T follicular helper cell (primary cell): ENCODE measurements at places on chromosomes 12 and 14.

GRCh38 chr14:93683226-93683625, 105.1 kb downstream of the PRIMA1 start:
- DNase-seq, result no peak

DNA sequence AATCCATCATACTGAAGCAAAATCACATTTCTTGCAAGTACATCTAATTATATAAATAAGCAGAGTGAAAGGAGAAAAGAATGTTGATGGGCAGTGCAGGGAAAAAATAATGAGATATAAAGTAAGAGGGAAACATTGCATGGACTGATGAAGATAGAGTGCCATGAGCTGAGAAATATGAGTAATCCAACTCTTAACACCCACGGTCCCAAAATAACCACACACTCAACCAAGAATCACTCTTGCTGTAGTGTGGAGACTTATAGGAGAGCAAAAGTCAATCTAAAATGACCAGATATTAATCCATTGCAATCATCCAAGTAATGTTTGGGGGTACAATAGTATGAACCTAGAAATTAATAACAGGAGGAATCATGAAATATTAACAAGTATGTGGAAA, 40.2 kb downstream of the MYF5 start:
- DNase-seq, result no peak

DNA sequence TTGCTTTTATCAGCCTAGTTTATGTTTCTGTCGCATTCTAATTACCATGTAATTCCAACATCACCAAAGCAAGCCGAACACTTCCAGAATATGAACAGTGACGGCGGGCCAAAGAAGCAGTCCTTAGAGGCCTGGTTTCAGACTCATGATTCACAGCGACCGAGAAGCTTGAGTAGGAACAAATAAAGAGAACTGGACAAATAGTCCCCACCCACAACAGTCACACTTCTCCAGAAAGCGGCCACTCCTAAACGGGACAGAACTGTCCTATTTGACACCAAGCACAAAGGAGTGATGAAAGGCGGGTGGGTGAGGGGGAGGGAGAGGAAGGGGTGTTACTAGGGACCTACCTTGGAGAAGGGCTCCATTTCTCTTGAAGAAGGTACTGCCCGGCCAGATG, 136.4 kb downstream of the FOXN3 start:
- DNase-seq, result no peak

GRCh38 chr12:10048526-10048925, 18.0 kb downstream of the CLEC9A start:
- DNase-seq, result no peak

DNA sequence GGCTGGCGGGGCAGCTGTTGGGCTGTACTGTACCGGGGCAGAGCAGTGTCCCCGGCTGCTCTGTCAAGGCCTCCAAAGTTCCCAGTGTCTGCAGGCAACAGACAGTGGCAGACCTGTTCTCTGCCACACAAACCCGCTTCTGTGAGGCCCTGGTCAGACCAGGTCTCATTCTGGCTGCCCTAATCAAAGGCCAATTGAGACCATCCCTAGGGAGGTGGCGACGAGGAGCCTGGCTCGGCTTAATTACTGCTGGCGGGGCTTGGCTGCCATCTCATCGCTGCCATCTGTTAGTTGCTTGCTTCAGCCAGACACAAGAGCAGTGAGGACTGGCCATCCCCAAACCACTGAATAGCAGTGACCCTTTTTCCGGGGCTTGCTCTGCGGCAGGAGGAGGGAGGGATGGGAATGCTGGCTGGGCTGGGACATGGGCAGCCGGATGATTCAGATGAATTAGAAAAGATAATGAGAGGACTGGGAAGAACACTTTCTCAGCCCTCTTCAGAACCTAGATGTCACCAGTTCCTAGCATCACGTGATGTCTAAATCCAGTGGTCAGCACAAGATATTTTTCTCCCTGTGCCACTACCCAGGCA, 24.5 kb downstream of the ERG28 start:
- DNase-seq, result no peak

GRCh38 chr12:123363390-123363739, 1.3 kb downstream of the SBNO1 start:
- no peak for DNase-seq

- no peak for DNase-seq
Measured at GRCh38 chr14:60196291-60196690, 31.1 kb upstream of the DHRS7 start.

DNA sequence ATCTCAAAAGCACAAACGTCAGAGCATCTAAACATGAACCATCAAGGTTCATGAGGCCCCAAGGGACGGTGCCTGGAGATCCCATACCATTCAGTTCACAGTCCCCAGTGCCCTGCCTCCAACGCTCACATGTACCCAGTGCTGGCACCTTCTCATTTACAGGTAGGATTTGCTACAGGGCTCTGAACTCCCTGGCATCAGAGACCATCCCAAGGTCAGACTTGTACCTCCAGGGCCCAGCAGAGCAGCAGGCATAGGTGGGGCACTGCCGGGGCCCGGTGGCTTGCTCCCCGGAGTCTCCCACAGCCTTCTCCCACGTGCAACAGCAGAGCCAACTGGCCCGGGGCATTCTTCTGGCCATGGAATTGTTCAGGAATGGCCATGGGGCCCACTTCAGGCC, 114.8 kb downstream of the BCL11B start:
- DNase-seq, result no peak

GRCh38 chr14:32697704-32698103, 241.0 kb upstream of the NPAS3 start:
- DNase-seq, result no peak

DNA sequence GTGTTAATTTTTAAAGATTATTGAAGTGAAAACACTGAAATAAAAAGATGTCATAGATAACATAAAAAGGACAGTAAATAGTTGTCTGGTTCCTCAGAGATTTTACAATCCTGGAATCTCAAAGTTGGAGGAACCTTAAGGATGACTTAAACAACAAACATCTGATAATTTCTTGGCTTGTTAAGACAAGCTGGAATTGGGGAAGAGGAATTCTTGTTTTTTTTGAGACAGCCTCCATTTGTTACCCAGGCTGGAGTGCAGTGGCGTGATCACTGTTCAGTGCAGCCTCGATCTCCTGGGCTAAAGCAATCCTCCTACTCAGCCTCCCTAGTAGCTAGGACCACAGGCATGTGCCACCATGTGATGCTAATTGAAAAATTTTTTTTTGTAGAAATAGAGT, 2.3 kb downstream of the ZNF410 start:
- no peak for DNase-seq

DNA sequence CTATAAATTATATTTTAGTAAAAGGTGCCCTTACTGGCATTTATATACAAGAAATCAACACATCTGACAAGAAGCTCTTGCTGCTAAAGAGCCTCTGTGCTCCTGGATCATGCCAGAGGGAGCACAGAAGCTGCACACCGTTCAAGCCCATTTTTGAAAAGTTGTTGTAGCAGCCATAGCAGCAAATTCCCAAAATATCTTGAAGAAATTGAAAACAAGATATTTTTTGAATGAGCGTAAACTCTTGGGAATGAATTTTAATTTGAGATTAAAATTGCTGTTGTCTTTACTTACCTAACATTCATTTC, 540 bp upstream of the CLEC2D start:
- no peak for DNase-seq

GRCh38 chr12:132835076-132836025, 6.7 kb upstream of the GOLGA3 start:
- DNase-seq, result no peak

GRCh38 chr12:32574585-32574984, 104.5 kb upstream of the DNM1L start:
- no peak for DNase-seq

GRCh38 chr12:998020-998874, 7.2 kb downstream of the ERC1 start:
- no peak for DNase-seq

DNA sequence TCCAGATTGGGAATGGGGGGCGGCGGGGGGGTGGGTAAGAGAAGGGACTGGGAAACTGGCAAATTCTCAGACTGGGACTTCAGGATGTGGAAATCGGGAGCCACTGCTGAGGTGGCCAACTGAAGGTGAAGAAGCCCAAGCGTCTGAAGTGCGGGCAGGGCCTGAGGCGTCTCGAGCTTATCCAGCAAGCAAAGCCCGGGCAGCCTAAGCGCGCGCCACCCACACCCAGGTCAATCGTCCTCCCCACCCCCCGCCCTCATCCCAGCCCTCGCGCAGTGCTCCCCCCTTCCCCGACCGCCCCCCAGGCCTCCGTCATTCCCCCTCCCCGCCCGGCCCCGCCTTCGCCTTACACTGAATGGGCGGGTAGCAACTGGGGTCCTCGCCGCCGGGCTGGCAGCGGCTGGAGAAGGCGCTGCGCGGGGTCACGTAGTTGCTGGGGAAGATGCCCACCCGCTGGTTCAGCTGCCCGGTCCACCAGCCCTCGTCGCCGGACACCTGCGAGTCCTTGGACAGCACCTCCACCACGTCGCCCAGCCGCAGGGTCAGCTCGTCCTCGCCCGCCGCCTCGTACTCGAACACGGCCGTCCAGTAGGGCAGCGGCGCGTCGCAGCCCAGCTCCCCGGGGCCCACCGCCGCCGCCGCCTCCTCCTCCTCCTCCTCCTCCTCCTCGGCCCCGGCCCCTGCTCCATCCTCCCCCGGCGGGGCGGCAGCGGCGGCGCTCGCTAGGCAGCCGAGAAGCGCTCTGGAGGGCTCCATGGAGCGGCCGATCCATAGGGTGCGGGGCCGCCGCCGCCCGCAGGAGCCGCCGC, 693 bp downstream of the MAP3K9 start:
- DNase-seq, result peak; percentile 37

DNA sequence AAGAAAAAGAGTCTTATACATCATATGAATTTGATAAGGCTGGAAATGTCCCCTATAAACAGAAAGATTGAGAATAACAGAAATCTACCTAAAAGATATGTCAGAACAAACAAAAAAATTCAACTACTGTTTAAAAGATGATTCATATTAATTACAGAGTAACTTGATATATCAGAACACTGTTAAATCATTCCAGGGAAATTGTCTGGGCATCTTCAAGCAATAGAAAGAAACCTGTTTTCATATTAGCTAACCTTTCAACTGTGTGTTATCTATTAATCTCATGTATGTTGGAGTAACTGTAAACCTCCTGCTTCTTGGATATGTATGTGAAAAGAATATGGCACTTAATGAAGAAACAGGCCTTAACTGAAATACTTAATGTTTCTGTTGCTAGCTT, 96.7 kb downstream of the NUBPL start:
- no peak for DNase-seq

DNA sequence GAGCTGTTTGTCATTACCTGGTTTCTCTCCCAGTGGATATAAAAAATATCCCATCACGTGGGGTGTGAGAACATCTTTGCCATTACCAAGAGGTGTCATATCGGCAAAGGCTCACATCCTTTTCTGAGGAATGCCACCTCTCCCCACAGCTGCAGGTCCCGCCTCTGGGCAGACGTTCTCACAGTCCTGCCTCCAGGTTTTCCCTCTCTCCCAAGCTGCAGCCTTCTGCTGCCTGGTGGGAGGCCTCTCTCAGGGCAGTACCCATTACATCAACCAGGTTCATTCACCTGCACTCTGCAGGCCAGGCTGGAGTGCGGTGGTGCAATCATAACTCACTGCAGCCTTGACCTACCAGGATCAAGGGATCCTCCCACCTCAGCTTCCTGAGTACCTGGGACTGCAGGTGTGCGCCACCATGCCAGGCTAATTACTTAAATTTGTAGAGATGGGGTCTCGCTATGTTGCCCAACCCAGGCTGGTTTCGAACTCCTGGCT, 15.0 kb upstream of the TMEM119 start:
- DNase-seq, result no peak

DNA sequence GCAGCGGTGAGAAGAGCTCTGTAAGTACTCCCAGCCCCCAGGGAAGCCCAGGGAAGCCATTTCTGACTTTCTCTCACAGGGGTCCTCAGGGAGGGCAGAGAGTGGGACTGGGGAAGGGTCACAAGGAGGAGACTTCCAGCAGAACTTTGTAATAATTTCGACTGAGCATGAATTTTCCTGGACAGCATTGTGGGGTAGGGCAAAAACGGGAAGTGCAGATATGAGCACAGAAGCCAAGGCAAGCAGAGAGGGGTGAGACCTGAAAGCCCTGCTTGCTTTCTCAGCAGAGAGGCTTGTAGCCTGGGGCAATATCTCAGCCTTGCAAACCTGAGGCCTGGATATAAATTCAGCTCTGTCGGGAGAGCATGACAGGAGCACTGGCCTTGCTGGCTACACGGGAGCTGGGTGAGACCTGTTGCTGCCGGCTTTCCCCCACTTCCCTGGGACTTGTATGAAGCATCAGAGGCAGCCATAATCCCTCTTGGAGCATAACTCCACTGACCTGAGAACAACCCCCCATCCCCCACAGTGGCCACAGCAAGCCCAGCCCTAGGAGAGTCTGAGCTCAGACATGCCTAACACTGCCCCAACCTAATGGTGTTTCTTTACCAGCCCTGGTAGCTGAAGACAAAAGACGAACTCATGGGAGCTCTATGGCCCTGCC, 9.8 kb upstream of the IQSEC3 start:
- no peak for DNase-seq

DNA sequence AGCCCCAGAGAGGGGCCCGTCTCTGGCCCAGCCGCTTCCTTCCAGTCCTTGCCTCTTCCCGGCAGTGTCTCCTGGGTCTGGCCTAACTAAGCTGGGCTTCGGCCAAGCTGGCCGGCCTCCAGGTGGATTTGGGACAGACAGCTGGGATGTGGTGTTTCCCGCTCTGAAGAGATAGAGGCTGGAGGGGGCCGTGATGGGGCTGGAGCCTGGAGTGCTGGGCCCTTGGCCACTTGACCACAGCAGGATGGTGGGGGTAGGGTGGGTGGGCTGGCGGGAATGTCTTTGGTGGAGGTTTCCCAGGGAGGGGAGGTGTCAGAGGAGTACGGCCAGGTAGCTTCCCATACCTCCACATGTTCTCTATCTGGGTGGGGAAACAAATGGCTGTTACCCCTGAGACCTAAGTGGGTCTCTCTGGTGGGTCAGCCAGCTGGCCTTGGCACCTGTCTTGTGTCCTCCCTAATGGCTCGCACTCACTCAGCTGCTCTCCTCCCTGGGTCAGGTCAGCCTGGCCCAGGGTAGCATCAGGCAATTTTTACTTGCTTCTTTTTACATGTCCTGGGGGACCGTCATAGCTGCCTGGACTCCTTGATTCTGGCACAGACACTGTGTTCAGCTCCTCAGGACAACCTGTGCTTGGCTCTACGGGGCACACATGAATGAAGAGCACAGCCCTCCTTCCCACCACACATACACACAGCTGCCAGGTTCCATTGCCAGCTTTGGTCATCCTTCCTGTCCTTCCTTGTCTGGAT, 19.8 kb upstream of the PGF start:
- DNase-seq, result no peak

DNA sequence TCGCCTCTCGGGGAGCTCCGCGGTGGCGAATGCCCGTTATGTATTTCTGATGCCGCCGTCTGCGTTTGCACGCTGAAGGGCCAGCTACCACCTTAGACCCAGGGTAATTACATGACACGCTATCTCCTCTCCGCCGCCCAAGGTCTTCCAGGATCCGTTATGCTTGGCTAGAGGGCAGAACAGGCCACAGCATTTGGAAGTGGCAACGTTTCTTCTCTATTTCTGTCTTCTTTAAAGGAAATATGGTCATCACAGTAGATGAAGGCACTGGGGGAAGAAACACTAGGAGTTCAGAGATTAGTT, 861 bp upstream of the MDGA2 start:
- no peak for DNase-seq

DNA sequence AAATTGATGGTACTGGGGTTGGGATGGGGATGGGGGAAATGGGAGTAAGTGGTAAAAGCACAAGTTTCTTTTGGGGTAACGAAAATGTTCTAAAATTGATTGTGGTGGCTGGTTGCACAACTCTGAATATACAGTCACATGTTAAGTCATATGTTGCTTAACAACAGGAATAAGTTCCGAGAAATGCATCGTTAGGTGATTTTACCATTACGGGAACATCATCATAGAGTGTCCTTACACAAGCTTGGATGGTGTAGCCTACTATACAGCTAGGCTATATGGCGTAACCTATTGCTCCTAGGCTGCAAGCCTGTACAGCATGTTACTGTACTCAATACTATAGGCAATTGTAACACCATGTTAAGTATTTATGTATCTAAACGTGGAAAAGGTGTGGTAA, 31.0 kb downstream of the ITGA7 start:
- no peak for DNase-seq
